Kasumi-1 (cell line): ENCODE measurements at places on chromosomes 16 and 17.

DNA sequence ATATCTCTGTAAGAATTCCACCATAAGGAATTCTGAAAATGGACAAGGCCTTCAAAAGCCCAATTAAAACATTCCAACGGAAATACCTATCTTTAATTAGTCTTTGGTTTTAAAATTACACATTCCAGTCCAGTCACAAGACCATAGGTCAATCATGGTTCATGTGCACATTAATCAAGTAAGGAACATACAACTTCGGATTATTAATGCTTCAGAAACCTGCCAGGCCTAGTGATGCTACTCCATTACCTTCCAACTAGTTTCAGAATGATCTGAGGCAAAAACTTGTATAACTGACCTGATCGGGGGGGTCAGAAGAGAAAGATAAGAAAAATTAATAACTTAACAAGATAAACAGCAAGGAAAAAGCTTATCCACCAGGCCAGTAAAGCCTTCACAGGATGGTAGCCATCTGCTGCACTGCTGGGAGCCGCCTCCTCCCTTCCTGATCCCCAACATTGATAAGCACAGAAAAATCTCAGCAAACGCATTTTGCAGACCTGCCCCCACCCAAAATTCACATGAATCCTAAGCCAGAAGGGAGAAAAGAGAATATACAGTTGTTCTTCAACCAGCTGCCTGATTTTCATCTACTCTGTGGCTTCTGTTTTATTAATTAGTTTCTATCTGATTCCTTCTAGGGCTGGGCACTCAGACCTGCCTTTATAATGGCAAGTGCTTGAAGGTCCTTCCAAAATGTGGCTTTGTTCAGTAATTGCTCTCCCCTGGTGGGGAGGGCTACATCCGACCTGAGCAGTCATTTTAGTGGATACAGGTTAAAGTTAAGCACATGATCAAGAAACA, 6.0 kb downstream of the SDR42E1 start:
- no peak for DNase-seq

DNA sequence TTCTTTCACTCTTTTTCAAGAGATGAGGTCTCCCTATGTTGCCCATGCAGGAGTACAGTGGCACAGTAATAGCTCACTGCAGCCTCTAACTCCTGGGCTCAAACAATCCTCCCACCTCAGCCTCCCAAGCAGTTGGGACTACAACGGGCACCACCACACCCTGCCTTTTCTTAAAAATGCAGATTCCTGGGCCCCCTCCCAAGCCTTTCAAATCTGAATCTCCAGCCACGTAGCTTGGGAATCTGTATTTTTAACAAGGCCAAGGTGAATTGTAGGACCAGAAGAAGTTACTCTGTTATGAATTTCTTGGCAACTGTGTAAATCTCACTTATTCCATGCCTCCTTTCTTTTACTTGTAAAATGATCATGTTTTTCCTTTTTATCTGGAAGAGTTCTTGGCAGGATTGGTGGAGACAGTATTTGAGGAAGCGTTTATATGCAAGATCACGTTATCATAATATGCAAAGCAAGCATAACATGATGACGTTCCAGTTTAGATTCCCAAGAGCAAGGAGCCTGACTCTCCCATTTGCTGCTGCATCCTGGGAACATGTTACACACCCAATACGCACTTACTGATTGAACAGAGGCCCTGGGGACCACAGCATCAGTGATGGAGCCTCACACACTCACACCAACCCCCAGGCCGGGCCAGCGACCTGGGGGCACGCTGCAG, 44.5 kb downstream of the LITAF start:
- no peak for DNase-seq

DNA sequence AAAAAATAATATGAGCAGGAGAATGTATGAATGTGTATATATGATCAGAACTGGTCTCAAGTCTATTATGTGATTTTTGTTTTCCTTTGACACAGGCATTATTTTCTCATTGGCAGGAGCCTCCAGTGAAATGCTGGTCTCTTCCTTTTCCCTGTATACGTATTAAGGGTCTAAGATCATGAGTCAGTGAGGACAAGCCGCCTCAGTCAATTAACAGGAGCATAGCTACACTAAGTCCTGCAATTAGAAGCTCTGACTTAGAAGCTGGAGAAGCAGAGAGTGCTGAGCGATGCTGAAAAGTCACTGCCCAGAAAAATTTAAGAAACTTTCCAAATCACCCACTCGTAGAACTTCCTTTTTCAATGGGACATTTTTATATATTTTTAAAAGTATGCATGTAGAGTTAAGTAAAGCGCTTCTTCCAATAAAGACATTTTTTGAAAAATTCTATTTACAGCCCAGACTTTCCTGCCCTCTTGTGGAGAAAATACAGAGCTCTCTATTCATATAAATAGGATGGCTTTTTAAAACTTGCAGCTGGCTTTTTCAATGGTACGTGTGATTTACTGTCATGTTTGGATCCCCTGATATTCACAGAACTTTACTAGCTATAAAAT, 70.2 kb upstream of the PSMD7 start:
- peak; percentile 34 for DNase-seq

GRCh38 chr17:57315061-57316015, 59.0 kb downstream of the MSI2 start:
- no peak for DNase-seq

GRCh38 chr17:19975601-19976000, 2.0 kb downstream of the AKAP10 start:
- DNase-seq, result no peak

DNA sequence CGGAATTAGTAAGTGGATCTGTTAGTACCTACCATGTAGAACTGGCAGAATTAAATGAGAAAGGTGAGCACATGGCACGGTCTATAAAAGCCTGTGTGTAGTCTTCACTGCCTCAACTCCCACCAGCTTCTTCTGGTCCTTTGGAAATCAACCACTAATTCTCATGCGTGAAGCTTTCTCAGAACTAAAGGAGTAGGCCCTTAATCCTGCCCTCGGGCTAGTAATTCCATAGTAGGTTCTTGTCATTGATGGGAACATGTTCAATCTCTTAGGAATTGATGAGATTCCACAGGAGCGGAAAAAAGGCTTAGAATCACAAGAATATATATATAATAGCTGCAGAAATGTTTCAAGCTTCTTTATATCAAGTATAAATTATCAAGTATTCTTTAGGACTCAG, 21.7 kb downstream of the CDR2 start:
- DNase-seq, result no peak

GRCh38 chr17:3556916-3557767, 470 bp downstream of the TRPV3 start:
- DNase-seq, result no peak

GRCh38 chr17:17919169-17920107, 52.8 kb downstream of the TOM1L2 start:
- peak; percentile 36 for DNase-seq

- DNase-seq, result no peak
Observed at GRCh38 chr17:46159686-46160085, 33.5 kb downstream of the KANSL1 start.

GRCh38 chr16:84519855-84520254, 15.4 kb upstream of the MEAK7 start:
- no peak for DNase-seq

- no peak for DNase-seq
Observed at GRCh38 chr16:12332167-12332952, 355.8 kb downstream of the SNX29 start.

DNA sequence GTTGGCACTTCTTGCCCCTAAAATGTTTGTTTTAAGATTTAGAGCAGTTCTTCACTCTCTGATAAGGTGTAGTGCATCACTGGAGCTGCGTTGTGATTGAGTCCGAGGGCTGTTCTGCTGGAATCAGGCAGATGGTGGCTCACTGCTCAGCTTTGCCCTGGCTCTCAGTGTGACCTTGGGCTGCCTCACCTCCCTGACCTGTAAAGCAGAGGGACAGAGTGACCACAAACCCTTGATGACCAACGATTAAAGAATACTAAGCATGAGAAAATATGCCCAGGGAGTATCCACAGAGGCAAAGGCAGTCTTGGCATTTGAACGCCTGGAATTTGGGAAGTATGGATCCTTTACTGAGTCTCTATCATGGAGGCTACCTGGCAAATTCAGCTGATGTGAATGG, 18.1 kb downstream of the CMIP start:
- DNase-seq, result no peak

DNA sequence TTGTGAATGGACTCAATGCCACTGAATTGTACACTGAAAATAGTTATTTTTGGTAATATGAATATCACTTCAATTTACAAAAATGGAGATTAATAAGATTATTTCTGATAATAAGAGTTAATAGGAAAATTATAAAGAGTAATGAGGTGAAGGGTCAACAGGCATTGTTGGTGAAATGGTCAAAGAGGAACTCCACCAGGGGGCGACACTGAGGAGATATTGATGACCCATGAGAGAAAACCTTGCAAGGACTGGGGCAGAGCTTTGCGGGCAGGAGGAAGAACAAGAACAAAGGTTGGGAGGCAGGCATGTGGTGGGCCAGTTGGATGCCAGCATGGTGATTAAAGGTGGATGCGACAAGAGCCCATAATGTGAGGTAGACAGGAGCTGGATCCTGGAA, 74.0 kb upstream of the XYLT1 start:
- DNase-seq, result no peak
